ENCODE measurements at places on chromosomes 2 and 18.

GRCh38 chr18:36461551-36461987 lies 164.1 kb downstream of the FHOD3 start:
- DNase-seq = no peak

DNA sequence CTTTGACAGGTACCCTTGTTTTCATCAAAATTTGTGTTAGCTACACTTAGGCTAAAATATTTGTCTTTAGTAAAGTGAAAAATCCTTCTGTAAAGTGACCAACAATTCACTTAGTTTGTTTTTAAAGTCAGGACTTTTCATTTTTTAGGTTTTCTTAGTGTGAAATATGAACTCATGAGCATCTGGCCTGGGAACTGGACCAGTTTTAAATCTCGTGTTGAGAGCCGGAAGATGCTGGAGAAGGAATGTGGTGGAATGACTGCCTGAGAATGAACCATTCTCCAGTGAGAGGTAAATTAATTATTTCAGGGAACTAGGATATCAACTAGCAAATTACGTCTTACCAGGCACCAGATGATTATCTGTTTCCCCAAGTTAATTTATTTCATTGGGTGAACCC lies 305.7 kb downstream of the AGPS start:
- DNase-seq = no peak

DNA sequence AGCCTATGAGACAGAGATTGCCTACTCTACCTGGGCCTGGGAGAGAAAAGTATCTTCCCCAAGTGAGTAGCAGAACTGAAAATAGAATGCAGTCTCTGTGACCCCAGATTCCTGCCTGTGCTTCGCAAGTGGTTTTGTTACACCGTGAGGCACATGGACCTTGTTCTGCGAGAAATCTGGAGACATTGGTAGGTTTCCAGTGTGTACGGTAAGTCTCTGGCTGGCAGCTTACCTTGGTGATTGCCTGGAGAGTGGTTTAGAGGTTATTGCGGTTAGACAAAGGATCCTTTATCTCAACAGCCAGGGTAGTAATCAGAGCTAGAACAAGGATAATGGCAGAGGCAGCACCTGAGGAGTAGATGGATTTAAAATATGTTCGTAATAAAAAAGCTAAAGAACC lies 606.0 kb upstream of the GCFC2 start:
- DNase-seq = no peak

DNA sequence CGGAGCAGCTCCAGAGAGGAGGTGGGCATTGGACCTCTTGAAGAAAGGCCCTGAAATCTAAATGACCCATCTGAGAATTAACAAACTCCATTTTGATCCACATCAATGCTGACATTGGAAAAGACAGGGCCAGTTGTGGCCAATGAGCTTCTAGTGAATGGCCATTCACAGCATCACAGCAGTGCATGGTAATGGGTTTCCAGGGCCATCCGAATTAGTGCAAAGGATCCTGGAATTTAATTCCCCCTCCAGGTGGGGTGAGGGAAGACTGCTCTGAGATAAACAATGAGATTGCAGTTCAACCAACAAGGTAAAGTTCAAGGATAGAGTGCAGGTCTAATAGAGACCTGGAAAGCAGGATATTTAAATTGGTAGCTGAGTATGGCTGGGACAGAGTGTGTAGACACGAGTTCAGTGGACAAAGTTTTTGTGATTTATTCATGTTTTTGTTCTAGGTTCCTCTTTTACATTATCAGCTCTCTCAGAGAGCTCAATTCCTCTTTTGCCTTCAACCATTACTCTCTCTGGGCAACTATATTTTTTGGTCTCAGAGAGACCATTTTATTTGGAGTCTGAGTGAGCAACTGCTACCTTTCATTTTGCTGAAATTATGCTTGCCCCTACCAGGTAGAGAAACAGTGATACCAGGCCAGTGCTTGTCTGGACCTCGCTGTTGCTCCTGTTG lies 5.0 kb downstream of the TACR1 start:
- no peak for DNase-seq

DNA sequence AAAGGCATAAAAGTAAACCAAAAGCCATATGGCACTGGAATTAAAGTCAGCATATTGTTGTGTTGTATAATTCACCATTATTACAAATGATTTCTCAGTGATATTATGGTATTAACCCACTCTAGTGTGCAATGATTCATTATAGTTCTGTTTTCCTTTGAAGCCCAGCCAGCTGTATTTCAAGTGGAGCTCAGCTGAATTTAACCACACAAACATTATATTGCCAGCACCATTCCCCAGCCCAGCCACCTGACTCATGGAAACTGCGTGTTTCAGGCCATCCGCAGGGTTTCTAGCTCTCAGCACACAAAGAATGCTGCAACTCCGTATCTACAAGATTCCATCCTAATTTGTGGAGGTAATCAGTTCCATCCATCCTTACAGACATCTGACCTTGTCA lies 166.8 kb upstream of the CHAC2 start:
- DNase-seq = no peak

- no peak for DNase-seq
Observed at GRCh38 chr2:207746131-207746530, 23.6 kb downstream of the FZD5 start.

GRCh38 chr2:130918393-130918792 lies 81.7 kb downstream of the ARHGEF4 start:
- no peak for DNase-seq

GRCh38 chr18:45775241-45775676 lies 50.2 kb upstream of the SIGLEC15 start:
- DNase-seq = peak; percentile 94

DNA sequence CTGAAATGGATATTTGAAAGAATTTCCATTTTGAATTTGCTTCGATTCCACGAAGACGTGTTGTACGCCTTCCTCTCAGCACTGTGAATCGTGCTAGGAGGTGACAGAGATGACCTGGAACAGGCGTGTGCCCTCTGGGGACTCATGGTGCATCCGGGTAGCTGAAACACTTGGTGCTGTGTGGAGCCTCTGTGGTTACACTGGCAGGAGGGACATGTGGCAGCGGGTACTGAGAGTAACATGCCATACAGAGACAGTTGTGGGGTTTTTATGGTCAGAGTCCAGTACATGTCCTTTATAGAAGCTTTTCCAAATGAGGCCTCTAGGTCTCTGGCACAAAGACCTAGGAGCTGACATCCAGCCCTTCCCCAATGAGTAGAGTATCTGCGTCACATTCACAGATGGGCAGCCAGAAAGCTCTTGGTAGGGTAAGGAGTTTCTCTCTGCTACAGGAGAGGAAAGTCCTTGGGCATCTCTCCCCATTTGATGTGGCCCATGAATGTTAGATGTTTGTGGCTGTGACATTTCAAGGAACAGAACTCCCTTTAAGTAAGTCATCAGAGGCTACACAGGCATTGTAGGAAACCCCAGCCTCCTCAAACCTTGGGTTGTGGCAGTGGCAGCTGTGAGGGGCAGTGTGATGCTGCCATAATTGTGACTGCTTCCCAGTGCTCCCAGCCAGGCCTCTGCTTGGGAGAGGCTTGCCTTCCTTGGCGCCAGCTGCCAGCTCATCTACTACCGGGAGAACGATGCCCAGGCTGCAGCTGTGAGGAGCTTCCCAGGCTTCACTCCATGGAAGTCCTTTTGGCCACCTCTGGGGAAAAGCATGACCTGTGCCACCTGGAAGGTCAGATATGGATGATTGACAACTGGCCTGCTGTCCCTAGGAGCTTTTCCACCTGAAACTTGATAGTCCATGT lies 80.6 kb downstream of the ACOXL start:
- no peak for DNase-seq

GRCh38 chr2:26330114-26330549 lies 15.8 kb upstream of the SELENOI start:
- peak; percentile 92 for DNase-seq

GRCh38 chr2:140882671-140883620 lies 1247.9 kb downstream of the LRP1B start:
- no peak for DNase-seq

DNA sequence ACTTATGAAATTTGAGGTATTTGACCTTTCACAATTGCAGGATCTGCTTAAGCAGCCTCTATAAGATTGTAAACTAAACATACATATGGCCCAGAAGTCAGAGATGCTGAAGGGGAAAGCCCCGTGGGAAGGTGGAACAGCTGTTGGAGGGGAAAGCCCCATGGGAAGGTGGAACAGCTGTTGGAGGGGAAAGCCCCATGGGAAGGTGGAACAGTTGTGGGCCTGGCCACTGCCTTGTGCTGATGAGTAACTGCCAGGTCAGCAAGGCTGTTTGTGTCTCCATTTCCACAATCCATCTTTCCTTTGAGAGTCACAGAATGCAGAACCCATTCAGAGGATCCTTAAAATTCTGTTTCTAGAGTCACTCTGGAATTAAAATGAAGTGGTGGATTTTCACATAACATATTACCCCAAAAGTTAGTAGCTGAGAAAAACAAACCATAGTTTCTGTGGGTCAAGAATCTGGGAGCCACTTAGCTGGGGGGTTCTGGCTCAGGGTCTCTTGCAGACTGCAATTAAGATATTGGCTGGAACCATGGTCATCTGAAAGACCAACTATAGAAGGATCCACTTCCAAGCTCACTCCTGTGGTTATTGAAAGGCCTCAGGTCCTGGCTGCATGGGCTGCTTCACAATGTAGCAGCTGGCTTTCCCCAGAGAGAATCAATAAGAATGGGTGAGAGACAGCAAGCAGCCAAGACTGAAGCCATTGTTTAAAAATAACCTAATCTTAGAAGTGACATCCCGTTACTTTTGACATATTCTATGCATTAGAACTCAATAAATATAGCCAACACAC lies 86.6 kb upstream of the CAVIN2 start:
- DNase-seq = no peak

Measured in lower leg skin (tissue), 4 donors.